HCT116 (cell line): ENCODE measurements at places on chromosomes 11 and 22.

GRCh38 chr11:71358122-71358728 lies 90.0 kb downstream of the DHCR7 start:
- DNase-seq: no peak

DNA sequence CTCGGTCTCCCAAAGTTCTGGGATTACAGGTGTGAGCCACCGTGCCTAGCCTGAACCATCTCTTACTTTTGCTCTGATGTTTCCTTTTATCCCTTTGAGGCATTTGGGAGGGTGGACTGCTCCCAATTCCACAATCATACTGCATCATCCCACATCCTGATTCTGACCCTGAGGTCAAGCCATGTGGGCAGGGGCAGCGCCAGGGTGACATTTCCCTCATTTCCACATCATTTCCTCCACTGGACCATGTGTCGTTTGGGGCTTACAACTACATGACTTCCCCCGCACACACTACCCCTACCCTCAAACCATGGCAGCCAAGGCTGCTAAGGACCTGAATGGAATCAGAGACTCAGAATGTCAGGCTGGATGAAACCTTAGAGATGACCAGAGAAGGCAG lies 26.4 kb upstream of the ZBTB16 start:
- DNase-seq: no peak

DNA sequence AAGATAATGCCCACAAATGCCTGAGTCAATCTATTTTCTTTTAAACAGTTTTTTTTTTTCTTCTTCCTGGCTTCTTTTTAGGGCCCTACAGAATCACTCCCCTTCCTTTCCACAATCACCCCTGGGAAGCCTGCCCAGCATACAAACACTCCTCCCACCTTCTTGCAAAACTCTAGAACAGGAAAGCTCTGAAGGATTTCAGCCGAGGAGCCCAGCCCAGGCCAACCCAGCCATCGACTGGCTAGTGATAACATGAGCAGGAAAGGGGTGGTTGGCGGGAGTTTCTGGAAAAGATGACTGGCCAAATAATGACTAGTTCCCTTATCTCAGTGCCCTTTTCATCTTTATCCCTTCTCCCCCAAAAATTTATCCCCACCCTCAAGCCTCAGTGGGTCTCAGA lies 68.2 kb downstream of the USP35 start:
- no peak for DNase-seq

- DNase-seq: no peak
These were observed 836 bp upstream of the RBM4 start for GRCh38 chr11:66637557-66638176.

- no peak for DNase-seq
These were observed 62.2 kb upstream of the KCNQ1OT1 start for GRCh38 chr11:2762031-2762380.

GRCh38 chr11:70805971-70806370 lies 407.6 kb downstream of the CTTN start:
- DNase-seq: no peak

- no peak for DNase-seq
These were observed 82.3 kb downstream of the USP35 start for GRCh38 chr11:78270971-78271370.
